NCI-H1417 treated with DMSO at 0.1 percent for 48 hours (cell line): ENCODE measurements at places on chromosomes 3 and 15.

DNA sequence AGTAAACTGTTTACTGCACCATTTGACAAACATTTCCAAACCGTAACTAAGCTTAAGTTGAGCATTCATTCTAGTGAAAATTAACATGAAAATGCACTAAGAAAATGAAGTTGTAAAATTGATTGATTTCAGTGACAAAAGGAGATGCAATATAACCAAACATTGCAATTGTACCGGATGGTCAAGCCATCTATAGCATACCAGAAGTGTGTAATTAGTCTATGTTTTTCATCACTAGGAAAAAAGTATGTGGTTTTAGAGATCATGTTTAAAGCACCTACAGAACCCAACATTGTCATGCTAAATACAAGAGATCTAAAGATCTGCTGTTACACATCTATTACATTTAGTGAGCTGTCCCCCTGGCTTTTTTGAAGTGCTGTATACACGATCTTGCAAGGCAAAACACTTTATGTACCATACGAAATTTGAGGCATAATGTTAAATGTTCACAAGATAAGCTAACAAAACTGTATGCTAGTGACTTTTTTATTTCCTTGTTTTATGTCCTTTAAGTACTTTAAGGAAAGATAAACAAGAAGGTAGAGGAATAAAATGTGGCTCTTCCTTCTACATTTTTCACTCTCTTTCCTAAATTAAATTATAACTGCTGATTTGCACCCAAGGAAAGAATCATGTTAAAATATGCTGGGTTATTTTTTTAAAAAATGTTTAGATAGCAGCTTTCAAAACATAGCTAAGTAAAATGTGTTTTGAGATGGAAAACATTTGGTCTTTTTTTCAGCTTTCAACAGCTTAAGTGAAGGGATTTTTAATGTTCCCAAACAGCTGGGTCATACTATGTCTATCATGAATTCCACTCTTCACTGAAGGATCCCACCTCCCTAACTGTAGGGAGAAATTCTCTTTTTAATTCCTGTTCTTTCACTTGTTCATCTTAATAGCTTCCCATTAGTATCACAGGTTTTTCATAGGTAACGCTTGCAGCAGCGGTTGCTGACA lies 498.0 kb downstream of the MECOM start:
- DNase-seq, result no peak

DNA sequence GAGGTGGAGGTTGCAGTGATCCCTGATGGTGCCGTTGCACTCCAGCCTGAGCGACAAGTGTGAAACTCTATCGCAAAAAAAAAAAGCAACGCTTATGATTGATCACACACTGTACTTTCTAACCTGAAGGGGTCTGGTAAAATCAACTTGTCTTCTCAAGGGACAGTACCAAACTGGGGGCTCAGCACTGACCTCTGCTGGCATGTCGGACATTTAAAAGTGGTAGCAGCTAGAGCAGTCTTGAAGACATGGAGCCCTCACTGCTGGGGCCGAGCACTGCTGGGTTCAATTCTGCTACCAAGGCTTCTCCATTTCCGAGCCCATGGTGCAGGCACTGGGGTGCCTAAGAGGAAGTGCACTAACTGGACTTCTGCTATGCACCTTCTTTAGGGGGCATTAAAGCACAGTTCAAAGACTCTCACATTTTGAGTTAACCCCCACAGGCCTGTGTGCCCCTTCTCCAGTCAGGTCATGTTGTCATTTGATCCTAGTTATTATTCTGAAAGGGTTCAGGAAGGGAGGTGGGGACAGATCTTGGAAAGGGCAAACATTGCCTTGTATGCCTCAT lies 26.4 kb upstream of the LAMP3 start:
- DNase-seq, result no peak

GRCh38 chr3:46549408-46549904 lies 16.6 kb downstream of the LRRC2 start:
- DNase-seq, result no peak

DNA sequence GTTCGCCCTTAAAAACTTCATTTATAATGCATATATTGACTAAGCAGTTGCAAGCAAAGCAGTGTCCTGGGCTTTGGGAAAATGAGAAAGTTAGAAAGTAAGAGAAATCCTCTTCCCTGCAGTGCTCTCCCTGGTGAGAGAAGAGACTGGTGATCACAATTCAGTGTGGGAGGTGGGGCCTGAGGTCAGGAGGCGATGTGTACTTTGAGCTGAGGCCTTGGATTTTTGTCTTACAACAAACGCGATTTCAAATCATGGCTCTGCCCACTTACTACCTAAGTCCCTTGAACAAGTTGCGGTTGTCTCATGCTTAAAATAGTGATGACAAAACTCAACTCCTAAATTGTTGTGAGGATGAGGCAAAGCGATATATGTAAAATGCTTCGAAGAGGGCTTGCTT lies 316.3 kb upstream of the NECTIN3 start:
- no peak for DNase-seq

DNA sequence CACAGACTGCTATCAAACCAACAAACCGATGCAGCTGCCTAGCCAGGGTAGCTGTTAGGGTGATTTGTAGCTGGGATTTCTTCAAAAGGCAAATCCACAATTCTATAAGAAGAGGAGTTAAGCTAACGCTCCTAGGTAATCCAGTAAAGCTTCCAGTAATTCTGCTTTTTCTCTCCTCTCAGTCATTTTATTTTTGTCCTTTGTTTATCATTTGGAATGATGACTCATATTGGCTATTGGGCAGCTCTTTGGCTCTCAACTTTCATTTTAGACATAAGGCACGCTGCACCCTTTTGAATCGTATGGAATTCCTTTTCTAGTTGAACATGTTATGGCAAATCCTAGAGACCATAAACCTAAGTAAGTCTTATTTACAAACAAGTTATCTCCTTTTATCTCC lies 53.2 kb upstream of the PPARG start:
- DNase-seq, result no peak

DNA sequence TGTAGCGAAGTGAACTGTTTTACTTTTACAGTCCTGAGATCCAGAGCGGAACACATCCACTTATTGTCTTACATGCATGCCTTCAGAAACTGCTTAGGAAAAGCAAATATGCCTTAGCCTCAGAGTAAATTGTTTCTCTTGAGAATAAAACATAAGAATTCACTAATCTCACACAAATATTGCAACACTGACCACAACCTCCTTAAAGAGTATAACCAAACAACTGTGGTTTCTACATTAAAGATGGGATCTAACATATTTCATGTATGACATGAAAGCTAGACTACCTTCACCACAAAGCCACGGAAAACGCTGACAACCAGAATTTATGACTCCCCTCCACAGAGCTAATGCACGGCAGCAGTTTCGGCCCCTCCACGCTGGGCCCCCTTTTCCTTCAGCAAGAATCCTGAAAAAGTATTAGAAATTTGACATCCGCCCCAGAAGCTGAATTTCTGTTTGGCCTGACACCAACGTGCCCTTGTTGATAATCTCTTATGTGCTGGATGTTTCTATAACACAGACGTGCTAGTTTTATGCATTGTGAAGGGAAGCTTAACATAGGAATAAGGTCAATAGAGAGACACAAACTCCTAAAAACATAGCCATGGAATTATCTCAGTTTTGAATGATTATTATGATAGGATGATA lies 84.6 kb downstream of the GREM1 start:
- DNase-seq, result no peak

DNA sequence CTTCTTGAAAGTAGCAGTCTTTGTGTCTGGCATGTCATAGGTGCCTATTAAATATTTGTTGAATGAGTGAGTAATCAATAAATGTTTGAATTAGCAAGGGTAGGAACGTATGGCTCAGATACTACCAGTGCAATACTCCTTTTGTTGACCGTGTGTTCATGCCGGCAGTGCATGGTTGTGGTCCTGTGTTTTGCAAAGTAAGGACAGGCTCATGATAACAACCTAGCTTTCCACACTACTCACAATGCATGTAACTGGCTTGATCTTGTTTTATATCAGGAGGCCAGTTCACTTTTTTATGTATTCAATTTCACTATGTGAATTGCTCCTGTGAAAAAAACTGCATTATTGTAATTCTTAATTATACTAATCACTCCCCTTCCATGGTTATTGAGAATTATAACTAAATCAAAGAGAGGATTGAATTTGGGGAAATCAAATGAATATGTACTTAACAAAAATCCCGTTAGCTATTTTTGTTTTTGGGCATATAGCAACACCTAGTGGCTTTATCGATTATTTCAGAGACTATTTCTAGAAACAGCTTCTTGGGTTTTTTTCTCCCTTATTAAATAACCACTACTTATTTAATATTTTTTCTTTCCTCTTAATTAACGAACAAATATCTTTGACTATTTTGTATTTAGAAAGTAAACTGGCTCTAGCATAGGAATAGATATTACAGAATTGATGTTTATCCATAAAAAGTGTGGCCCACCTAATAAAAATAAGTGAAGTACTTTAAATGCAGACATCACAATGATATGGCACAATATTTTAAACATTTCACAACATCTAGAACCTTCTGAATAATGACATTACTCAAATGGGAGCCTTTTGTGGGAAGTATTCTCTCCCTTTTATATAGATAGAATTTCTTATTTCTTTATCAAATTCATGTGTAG lies 218.5 kb downstream of the BBX start:
- no peak for DNase-seq

GRCh38 chr15:62969442-62970089 lies 73.0 kb upstream of the TPM1 start:
- no peak for DNase-seq
